ENCODE measurements at places on chromosomes 4 and X.
A peak's percentile ranks its signal among the peaks of the same experiment; 100 is the strongest.

GRCh38 chr4:38167973-38168372, 207.8 kb downstream of the PTTG2 start:
- no peak for DNase-seq

- no peak for DNase-seq
Measured at GRCh38 chr4:117983541-117984365, 50.5 kb upstream of the NDST3 start.

DNA sequence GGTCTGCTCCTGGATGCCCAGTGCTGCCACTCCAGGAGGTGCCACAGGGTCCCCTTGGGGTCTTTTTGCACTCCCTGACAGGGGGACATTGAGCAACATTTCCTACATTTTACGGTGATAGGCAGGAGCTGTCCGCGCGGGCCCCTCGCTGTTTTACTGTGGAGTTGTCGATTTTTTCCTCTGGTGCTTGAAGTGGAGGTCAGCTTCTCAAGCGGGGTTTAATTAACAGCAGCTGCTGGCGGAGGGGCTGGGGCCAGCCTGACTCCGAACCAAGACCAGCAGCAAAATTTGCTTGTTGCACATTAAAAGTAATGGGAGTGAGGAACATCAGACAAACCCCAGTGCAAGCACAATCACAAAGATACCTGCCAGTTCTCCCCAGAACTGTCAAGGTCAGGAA, 13.2 kb upstream of the SH3TC1 start:
- no peak for DNase-seq

- no peak for DNase-seq
Measured at GRCh38 chrX:150225756-150226155, 137.4 kb upstream of the MAMLD1 start.

DNA sequence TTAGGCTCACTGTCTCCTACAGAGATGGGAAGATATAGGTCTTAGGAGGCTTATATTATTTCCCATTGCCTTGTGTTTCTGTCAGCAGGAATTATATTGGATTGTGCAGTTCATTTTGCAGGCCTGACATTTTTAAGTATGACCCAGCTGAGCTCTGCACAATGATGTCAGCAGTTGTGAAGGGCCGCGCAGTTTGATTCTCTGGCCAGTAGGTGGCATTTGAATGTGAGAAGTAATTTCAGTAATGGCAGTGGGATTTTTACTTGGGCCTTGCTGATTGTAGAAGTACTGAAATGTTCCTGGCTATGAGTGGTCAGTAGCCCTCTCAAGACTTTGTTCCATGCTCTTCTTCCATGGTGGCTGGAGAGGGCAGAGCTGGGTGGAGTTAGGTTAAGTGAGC, 247.2 kb upstream of the MTMR8 start:
- DNase-seq = no peak

- DNase-seq = no peak
Measured at GRCh38 chr4:187944179-187944578, 51.4 kb upstream of the ZFP42 start.

- DNase-seq = no peak
Measured at GRCh38 chrX:108020631-108021030, 24.2 kb upstream of the VSIG1 start.

GRCh38 chr4:5734853-5735252, 23.9 kb downstream of the EVC start:
- DNase-seq = no peak

- no peak for DNase-seq
Measured at GRCh38 chr4:173511787-173512361, 18.2 kb downstream of the HAND2 start.

GRCh38 chr4:78056265-78057129, 626 bp upstream of the FRAS1 start:
- DNase-seq = peak; percentile 62
